ENCODE measurements at places on chromosomes 2 and 18.

DNA sequence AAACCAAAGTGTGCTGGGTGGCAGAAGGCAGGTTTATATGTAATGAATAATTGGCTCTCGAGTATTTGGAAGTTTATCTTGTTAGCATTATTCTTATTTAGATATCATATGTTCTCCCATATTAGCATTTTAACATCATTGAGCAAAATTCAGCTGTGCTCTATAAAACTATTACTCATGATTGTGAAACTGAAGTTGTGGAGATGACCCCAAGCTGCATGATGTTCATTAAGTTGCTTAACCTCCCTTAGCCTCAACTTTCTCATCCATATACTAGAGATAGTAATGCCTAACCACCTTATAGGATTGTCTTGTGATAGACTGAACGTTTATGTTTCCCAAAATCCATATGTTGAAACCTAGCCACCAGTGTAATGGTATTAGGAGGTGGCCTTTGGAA is 346.3 kb downstream of the SATB2 start:
- DNase-seq = no peak

GRCh38 chr2:220117025-220117424 is 489.6 kb downstream of the SLC4A3 start:
- no peak for DNase-seq

- no peak for DNase-seq
Measured at GRCh38 chr2:238892796-238893195, 44.9 kb downstream of the TWIST2 start.

DNA sequence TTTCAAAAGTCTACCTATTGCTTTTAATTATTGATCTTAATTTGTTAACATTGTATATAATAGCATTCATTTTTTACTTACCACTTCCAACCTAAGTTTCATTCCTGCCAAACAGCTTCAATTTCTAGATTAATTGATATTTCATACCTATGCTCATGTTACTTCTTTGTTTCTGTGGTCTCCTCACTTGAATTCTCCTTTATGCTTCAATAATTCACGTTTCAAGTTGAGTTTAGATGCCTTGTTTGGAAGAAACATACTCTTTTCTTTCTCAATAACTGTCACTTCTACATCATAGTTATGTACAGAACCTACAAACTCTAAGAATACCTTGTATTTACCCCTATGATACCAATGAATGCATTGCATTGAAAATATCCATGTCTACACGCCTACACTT is 862.2 kb upstream of the LRATD1 start:
- no peak for DNase-seq

DNA sequence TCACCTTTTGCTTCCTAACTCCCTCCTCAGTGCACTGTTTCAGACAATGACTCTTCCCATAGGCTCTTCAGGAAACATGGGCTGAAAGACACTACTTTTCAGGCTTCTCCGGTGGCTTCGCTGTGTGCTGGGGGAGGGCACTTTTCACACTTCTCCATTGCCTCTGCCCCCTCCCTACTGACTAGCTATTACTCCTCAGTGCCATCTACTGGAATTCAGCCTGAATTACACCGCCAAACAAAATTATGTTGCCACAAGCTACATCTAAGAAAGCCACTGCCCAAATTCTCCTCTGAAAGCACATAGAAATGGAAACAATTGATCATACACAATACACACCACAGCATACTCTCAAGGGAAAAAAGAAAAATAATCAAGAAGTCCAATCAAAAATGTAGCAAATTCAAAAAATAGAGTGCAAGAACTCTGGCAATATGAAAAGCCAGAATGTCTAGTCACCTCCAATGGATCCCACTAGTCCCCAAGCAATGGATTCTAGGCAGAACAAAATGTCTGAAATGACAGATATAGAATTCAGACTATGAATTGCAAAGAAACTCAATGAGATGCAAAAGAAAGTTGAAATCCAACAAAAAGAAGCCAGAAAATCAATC is 1139.4 kb upstream of the GYPC start:
- no peak for DNase-seq

- no peak for DNase-seq
Measured at GRCh38 chr2:105309147-105309545, 20.4 kb downstream of the TGFBRAP1 start.

DNA sequence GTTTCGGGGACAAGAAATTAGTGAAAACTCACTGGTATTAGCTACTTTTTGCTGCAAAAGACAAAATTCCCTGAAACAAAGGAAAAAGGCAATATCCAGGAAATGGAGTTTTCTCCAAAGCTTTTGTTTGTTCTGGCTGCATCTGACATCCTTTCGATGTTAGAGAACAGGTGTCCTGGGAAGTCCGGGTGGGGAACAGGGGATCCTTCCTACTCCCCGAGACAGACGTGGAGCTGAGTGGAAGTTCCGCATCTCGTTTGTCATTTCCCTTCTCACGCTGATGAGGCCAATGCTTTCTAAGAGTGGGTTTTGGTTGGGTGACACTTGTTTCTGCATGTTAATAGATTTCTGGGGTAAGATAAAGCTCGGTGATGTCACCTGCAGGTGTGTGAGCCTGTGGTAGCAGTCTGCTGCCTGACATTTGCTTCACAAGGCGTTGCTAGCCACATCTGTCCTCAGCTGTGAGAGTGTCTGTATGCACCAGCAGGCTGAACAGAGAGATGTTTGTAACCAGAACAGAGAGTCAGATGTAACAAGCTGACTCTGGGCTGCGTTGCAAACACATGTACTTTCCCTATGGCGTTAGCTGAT is 125.9 kb downstream of the ACOXL start:
- DNase-seq = no peak

DNA sequence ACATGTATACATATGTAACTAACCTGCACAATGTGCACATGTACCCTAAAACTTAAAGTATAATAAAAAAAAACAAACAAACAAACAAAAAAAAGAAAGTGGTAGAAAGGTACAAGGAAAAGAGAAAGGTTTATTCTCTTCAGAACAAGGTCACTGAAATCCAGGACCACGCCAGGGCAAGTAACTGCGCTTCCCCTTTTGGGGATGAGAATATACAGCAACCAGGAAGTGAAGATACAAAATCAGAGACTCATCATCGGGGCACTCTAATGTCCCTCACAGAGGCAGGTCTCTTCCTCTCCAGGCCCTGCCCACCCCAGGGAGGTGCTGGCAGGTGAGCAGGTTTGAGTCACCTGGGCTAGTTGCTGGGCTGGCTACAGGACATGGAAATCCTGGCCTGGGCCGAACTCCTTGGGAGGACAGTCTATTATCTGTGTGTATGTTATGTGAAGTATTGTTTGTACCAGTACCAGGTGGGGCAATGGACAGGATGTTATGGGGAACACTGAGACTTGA is 100.4 kb upstream of the GPR45 start:
- DNase-seq = no peak

DNA sequence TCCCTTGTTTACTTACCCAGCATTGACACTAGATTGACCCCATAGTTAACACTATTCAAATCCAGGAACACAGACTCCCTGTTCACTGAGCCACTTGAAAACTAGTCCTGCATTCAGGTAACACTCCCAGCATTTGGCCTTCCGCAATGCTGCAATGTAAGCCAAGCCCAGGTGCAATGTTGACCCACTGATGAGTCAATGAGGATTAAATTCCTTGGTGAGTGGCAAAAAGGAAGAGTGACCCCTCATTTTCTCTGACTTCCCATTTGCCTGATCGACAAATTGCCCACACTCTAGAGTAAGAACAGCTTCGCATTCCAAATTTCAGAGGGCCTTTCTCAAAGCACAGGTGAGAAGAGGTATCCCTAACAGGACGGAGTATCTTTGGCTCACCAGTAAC is 251.9 kb downstream of the FBXO15 start:
- DNase-seq = no peak

- no peak for DNase-seq
Measured at GRCh38 chr2:131521961-131522781, 5.5 kb upstream of the CCDC74A start.

DNA sequence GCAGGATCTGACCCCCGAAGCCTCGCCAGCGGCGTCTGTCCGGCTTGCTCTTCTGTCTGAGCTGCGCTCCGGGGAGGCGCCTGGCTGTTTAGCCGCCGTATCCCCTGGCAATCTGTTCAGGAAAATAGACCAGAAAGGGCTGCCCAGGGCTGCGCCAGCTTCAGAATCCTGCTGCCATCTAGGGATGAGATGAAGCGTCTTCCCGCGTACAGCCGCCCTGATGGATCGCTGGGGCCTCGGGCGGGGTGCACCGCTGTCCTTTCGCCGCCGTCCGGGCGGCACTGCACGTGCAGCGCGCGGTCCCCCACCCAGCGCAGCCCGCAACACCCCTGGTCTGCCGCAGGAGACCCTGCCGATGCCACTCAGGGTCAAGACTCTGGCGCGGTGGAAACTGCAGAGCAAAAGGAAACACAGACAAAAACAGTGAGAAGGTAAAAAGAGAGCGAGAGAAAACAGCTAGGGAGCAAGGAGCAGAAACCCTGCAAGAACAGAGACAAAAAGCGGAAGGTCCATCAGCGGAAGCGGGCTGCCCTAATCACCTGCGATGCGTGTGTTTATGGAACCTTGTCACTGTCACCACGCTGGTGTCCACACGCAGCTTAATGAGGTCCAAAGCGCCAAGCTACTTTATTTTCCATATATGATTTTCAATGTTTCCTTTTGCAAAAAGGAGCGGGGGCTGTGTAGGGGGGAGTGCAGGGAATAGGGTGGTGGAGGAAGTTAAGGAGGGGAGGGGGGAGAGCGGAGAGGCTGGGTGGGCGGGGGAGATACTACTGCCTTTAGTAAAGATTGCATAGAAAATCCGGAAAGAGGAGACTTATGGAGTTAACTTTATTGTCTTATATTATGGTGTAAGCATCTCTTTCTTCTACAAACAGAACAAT is 2113.3 kb upstream of the PIK3C3 start:
- no peak for DNase-seq

GRCh38 chr2:107197594-107198294 is 311.8 kb upstream of the ST6GAL2 start:
- no peak for DNase-seq

DNA sequence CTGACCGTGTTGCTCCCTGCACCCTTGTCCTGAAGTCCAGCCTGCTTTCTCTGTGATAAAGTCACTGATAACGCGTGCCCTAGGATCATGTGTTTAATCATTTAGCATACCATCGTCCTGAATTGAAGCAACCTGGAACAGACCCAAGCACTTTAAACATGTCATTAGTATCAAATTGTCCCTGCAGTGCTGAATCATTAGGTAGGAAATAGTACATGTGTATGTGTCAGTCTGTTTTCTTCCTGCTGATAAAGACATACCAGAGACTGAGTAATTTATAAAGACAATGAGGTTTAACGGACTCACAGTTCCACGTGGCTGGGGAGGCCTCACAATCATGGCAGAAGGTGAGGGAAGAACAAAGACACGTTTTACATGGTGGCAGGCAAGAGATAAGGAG is 2.8 kb downstream of the ASB18 start:
- no peak for DNase-seq

- DNase-seq = no peak
Measured at GRCh38 chr2:108924580-108925251, 64.3 kb downstream of the EDAR start.

GRCh38 chr2:162118166-162119031 is 33.6 kb downstream of the GCG start:
- no peak for DNase-seq

DNA sequence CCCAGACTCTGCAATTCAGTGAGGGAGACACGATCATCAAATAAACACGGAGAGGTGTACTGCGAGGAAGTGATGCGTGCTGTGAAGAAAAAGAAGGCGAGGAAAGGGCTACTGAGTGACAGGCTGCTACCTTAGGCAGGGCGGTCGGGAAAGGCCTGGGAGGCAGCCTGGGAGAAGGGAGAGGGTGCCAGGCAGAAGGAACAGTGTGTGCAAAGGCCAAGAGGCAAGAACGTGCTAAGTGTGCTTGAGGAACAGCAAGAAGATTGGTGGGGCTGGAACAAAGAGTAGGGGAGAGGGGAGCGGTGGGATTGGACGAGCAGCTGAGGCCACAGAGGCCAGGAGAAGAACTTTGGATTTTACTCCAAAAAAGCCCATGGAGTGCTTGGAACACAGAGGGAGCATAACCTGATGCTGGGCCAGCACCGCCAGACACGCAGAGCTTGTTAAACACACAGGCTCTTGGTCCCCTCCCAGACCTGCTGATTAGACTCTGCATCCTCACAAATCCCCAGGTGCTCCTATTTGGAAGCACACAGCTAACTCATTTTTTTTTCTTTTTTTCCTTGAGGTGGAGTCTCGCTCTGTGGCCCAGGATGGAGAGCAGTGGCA is 30.4 kb downstream of the SERTAD2 start:
- DNase-seq = no peak

- DNase-seq = no peak
Measured at GRCh38 chr2:48026865-48027264, 120.6 kb upstream of the FBXO11 start.

DNA sequence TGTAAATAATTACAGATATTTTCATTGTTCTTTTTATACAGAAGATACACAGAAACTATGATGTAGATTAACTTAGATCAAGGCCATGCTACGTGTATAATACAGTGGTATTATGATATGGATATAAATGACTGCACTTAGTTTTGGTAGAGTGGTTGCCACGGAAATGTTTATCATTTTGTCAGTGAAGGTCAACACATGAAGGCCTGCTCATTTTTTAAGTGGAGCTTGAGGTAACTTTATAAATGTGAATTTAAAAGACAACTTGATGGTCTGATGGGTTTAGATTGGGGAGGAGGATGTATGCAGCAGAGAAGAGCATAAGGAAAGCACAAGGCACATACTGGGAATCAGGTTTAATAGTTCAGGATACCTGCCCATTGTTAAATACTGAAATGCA is 14.4 kb upstream of the BBS5 start:
- DNase-seq = no peak

DNA sequence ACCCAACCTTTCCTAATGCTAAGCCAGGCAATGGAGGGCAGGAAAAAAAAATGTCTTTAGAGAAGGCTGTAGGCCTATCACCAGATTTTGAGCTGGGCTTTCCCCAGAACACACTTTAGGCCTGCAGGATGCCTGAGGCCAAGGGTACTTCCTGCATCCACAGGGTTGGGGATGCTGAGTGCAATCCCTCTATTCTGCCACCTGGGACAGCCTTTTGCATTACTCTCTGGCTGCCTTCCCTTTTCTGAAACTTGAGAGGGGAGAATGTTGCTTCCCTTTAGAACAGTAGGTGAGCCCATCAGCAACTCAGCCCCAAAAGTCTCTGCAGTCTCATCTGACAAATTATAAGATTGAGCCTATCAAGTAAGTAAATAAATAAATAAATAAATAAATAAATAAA is 195.2 kb downstream of the SLC8A1 start:
- no peak for DNase-seq

- no peak for DNase-seq
Measured at GRCh38 chr2:132757002-132757589, 87.1 kb upstream of the LYPD1 start.

DNA sequence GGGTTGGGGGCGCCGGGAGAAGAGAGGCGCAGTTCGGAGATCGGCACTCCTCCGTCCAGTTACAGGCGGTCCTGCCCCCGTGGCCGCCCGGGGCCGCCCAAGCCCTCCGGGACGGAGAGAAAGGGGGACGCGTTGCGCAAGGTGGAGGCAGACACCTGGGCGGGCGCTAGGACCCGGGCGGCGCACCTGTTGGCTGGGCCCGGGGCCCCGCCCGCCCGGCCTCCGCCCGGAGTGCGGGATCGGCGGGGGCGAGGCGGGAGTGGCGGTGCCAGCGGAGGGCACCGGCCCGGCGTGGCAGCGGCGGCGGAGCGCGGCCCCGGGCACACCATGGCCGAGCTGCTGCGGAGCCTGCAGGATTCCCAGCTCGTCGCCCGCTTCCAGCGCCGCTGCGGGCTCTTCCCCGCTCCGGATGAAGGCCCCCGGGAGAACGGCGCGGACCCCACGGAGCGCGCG is at the start of gene SGPP2:
SGPP2 (plus strand) TSS at position 268 of the 453 bp plus-strand sequence; CDS start at position 328, 60 bp downstream.
- no peak for DNase-seq

Measured in amniotic stem cell (primary cell).